T-cell (primary cell): ENCODE measurements at places on chromosomes 6 and 20.

- peak; percentile 48 for DNase-seq
Measured at GRCh38 chr6:142842418-142843261, 102.3 kb downstream of the HIVEP2 start.

GRCh38 chr6:56370127-56370540 is 122.8 kb upstream of the COL21A1 start:
- no peak for DNase-seq

DNA sequence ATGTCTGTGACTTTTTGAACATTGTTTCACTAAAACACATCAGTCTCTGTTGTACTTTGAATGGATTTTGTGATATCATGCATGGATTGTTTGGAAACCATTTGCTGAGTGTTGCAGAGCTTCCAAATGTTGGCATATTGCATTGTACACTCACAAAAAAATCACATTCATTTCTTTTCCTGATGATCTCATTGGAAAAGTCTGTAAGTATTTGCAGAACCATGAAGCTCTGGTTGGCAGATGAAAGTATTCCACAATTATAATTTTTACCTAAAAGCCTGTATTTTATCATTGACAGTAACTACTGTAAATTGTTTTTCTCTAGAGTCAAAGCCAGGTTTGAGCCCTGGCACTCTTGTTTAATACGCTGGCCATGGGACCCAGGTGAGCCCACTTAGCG is 42.1 kb downstream of the VAPB start:
- DNase-seq = no peak

DNA sequence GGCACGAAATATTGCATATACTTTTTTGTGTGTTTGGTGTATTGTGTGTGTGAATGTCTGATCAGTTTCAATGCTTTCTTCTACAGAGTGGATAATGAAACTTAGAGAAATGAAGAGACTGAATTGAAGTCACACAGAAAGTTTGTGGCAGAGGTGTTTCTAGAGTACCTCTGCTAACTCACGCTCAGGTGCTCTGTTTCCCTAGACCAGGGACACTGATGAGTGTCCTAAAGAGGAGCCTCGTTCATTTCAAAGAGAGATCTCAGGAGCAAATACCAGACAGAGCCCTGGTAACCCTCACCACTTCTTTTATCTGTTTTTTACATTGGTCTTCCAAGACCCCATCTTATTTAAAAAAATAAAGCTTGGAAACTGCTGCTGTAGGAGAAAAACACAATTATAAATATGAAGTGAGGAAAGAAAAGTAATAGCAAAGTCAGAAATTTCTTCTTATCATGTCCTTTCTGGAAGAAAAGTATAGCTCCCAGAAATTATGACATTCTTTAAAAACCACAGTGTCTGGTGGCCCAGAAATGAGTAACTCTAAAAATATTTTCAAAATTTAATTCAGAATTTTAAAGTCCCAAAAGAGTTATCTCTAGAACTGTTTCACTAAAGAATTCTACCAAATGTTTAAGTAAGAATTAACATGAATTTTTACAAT is 720.6 kb downstream of the RFPL4B start:
- no peak for DNase-seq

DNA sequence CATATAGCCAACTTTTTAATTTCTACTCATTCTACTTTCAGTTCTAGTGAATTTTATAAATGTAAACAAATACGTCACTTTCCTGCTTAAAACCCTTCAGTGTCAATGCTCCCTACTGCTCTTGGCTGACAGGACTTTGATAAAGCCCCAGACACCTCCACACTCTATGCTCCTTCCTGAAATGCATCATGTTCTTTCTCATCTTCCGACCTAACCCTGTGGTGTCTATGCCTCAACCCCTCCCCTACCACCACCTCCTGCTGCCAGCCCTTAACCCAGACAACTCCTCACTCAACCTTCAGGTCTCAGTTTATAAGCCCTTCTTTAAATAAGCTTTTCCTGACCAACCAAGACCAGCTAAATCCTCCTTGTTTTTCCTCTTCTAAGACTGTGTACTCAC is 19.1 kb downstream of the TLDC2 start:
- no peak for DNase-seq
